ENCODE measurements at places on chromosomes 3 and 15.

GRCh38 chr3:161682715-161683114 is 186.1 kb downstream of the OTOL1 start:
- no peak for DNase-seq

GRCh38 chr3:164416491-164417222 is 661.6 kb downstream of the SI start:
- peak; percentile 48 for DNase-seq

- peak; percentile 69 for DNase-seq
Observed at GRCh38 chr15:52677593-52678467, 1.4 kb downstream of the ATOSA start.

DNA sequence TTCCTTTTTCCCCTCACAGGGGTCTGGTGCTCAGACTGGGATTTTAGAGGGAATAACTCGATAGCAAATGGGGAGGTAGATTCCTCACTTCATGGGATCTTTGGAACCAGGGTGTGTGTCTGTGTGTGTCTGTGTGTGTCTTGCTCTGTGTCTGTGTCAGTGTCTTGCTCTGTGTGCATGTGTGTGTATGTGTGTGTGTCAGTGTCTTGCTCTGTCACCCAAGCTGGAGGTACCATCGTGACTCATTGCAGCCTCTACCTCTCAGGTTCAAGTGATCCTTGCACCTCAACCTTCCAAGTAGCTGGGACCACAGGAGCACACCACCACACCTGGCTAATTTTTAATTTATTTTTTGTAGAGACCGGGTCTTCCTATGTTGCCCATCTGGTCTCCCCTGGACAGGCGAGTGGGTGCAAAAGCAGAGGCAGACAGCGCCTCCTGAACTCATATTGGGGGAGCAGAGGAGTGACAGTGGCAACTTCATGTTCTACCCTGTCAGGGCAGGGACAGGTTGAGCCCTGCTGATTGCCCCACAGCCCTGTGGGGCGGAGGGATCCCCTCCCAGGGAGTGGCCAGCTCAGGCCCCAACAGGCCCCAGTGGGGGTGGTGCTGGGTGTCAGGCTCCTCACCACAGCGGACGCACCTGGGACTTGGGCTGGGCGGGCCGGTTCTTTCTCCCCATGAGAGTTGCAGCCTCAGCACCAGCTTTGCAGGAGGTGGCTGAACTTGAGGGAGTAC is 10.4 kb upstream of the SEMA4B start:
- DNase-seq, result no peak

DNA sequence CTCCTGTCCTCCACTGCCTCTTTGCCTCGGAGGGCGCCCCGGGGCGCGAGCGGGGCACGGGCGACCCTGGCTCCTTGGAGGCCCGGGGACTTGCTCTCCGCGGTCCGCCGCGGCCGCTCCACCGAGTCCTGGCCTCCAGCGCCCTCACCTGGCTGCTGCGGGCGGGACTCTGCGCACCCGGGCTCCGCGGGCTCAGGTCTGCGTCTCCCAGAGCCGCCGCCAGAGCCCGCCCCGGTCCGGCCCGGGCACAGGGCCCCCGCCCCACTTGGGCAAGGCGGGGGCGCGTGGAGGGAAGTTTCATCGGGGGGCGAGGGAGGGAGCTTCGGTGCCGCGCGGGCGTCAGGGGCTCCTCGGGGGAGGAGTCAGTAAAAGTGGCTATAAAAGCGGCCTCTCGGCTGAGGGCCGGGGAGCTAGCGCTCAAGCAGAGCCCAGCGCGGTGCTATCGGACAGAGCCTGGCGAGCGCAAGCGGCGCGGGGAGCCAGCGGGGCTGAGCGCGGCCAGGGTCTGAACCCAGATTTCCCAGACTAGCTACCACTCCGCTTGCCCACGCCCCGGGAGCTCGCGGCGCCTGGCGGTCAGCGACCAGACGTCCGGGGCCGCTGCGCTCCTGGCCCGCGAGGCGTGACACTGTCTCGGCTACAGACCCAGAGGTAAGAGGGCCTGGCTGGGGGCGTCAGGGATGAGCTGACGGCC is at the start of gene CEMIP:
Gene CEMIP, plus strand, starts transcription at position 407 of the 694 bp plus-strand sequence. CDS start 94,510 bp downstream, outside the sequence.
- peak; percentile 77 for DNase-seq

- DNase-seq, result no peak
Observed at GRCh38 chr3:158483701-158484235, 87.2 kb upstream of the MLF1 start.

DNA sequence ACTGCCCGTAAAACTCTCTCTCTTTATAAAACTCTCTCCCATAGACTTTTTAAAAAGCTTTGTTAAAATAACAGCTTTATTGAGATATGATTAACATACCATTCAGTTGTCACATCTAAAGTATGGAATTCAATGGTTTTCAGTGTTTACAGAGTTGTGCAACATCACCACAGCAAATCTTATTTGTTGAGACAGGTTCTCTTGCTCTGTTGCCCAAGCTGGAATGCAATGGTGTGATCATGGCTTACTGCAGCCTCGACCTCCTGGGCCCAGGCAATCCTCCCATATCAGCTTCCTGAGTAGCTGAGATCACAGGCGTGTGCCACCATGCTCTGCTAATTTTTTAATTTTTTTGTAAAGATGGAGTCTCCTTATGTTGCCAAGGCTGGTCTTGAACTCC is 35.9 kb upstream of the TRAK1 start:
- DNase-seq, result peak; percentile 90

- no peak for DNase-seq
Observed at GRCh38 chr3:64909011-64909410, 221.2 kb upstream of the ADAMTS9 start.

DNA sequence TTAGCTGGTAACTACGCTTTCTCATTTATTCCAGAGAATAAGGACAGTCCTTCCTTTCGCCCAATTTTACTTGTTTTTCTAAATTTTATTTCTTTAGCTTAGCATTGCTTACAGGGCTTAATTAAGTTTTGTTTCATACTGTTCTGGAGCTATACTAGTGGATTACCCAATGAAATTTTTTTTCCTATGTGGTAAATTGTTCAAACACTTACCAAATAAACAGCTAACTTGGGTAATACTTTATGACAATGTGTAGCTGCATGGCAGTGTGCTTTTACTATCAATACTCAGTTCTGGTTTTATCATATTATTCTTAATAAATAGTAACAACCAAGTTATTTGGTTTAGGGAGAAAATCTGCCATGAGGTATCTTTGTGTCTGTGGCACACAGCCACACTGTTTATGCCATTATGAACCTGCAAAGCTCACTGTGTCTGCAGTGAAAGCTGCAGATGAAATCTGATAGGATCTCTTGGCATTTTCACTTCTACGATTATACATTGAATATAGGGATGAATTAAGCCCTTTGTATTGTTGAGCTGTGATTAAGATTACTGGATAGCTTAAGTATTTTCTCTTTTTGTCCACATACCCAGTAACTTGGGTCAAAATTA is 37.2 kb downstream of the UBE2E2 start:
- peak; percentile 16 for DNase-seq

GRCh38 chr3:67901681-67902080 is 247.3 kb upstream of the SUCLG2 start:
- no peak for DNase-seq

DNA sequence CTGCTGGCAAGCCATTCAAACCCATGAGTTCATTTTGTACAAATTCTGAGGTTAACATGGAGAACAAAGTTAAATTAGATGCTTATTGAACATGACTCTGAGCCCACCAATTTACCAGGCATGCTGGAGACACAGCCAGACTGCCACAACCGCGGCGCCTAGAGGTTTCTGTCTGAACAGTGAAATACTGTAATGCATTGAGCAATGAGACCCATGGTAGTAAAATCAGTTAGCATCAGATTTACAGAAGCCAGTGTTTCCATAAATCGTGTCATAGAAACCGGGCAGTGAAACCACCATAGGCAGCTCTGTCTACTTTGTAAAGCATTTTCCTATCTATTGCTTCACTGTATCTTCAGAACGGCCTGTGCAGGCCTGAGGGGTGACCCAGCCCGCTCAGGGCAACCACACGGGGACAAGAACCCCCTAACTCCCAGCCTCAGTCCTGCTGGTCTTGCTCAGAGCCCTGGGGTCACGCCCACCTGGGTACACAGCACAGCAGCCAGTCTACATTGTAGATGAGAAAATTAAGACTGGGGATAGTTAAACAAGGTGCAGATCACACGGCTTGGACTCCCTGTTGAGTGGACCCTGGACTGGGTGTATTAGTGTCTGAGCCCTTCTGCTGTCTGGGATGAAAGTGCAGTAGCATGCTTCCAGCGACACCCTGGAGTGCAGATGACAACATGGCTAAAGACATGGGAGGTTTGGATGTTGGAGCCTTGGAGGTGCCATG is 44.2 kb downstream of the MGLL start:
- peak; percentile 31 for DNase-seq

- DNase-seq, result peak; percentile 1
Observed at GRCh38 chr3:109364088-109364487, 26.7 kb upstream of the DPPA4 start.
